ENCODE measurements at places on chromosomes 6 and 20. TPM values are rescaled to one million over a fixed set of nuclear protein-coding genes. Genes with fewer than 3 reads are reported as not detected.
A peak's percentile ranks its signal among the peaks of the same experiment; 100 is the strongest.

DNA sequence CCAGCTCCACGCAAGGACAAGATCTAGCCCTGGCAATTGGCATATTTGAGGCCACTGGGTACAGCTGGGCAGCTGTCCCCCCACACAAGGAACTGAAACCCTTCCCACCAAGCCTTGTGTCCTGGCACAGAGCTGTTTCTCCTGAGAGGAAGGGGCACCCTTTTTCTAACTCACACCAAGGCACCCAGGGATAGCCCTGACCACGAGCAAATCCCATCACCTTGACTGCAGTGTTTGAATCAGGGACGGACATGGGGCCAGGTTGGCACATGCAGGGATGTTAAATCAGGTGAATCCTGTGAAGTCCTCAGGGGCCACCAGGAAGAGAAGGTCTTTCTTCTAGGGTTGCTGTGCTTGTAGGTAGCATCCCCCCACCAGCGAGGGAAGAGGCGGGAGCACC lies 246.6 kb downstream of the PREX1 start:
- H3K4me3 ChIP-seq: no peak overlapping the region
- no peak overlapping the region for H3K27ac ChIP-seq
- no peak for DNase-seq
- peaks cover 3% of the 10 kb centered on the region for H3K27me3 ChIP-seq
- H3K4me1 ChIP-seq: no peaks in the 10 kb centered on the region

DNA sequence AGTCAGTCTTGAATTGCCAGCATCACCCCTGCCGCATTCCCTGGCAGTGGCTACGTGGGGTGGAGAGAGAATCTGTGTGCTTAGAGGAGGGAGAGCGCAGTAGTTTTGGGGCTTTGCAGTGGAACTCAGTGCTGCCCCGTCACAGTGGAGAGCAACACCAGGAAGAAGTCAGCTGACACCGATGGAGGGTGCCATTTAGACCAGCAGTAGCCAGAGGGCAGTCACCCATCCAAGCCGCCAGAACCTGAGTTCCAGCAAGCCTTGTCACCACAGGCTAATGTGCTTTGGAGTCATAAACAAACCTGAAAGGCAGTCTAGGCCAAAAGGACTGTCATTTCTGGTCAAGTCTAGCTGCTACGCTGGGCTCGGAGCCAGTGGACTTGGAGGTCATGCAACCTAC lies 22.0 kb upstream of the PERP start:
- DNase-seq: no peak
- no peak overlapping the region for H3K4me3 ChIP-seq
- no peaks in the 10 kb centered on the region for H3K27me3 ChIP-seq
- H3K36me3 ChIP-seq: no peaks in the 10 kb centered on the region

DNA sequence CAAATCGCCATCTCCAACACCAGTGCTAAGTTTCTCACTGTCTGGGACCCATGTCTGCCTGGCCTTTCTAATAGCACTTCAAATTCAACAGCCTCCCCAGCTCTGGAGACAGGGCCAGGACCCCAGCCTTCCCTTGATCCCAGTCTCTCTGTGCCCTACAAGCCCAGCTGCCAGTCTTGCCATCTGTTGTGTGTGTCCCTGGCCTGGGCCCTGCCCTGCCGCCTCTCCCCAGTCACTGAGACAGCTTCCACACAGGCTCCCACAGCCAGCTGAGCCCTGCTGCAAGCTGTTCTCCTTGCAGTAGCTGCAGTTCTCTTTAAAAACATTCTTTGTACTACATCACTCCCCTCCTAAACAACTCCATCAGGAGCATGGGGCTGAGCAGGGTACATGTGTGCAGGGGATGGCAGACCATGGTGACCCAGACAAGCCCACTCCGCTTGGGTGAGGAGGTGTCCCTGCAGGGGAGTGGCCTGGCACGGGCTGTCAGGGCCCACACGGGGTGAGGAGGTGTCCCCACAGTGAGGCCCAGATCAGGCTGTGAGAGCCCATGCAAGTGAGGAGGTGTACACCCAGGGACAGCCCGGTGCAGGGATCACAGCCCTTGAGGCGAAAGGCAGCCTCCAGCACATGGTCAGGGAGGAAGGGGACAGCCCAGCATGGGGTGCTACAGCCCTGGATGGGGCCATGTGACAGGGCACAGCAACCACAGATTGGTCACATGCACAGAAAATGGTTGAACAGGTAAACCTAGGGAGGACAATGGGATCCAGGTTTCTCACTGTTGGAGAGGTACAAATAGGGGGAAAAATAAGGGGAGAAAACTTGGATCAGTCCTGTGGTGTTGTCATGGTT lies 16.2 kb downstream of the CST7 start:
- no peak for DNase-seq
- H3K4me1 ChIP-seq: no peaks in the 10 kb centered on the region
- H3K36me3 ChIP-seq: no peaks in the 10 kb centered on the region
- H3K4me3 ChIP-seq: no peak overlapping the region
- H3K27me3 ChIP-seq: no peaks in the 10 kb centered on the region
- no peak overlapping the region for H3K27ac ChIP-seq

DNA sequence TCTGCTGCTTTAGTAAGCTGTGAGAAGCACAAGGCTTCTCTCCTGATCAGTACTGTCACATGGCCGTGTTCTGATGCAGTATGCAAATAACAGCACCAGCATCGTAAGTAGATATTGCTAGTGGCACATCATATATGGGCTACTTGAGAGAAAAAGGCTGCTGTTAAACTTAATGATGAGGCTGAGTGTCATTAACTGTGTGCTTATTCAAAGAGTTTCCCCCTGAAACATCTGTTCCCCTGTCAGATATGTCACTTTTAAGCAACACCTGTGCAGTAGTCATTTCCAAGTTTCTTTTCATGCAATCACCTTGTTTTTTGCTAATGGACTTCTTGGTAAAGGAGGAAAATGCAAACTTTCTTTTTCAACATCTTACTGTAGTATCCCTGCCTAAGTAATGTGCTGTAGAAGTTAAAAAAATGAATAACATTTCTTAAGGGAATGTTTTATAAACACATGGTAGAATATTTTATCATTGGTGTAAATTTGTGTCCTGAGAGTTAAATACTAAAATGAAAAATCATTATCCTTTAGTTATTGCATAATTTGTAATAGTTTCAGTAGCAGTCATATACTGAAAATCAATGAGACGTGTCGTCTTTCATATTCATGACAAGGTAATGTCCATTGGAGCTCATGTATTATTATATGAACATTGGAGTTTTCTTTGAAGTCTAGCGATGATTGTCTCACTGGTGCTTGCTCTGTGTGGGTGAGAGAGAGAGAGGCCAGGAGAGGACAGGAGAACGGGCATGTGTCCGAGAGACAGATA lies 366.3 kb downstream of the CDKAL1 start:
- no peak overlapping the region for H3K4me3 ChIP-seq
- no peak overlapping the region for H3K27ac ChIP-seq
- H3K27me3 ChIP-seq: no peaks in the 10 kb centered on the region

- H3K4me1 ChIP-seq: 0 out of 2 replicates have a peak, but pooled peaks cover 3% of the 10 kb centered on the region
- H3K27ac ChIP-seq: no peak overlapping the region
- H3K4me3 ChIP-seq: no peak overlapping the region
- H3K27me3 ChIP-seq: no peaks in the 10 kb centered on the region
These were observed 118.6 kb downstream of the LY86 start for GRCh38 chr6:6707143-6707542.

DNA sequence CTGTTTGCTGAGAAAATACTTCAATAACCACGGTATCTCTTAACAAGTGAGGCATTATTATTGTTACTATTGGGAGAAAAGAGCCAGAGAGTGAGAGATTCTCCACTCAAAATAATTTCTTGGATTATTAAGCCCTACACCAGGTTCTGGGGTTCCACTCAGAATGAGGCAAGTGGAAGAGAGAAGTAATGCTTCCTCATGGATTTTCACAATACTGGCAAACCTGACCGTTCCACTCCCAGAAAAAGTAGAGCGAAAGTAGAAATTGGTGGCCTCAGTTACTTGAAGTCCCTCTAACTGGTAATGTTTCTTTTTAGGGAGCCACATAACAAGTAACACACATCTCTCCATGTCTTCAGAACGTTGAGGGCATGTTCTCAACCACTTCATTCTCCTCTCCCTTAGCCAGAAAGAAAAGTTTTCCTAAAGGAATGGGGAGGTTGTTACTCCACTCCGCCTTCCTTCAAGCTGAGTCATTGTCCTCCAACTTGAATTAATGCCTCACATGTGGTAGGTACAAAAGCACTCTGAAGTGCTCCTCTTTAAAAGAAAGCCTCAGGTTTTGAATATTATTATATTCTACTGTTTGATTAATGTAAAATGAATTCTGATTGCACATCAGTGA lies 1.9 kb downstream of the BAG2 start:
- H3K27me3 ChIP-seq: no peaks in the 10 kb centered on the region
- DNase-seq: peak; percentile 84
- peaks cover 49% of the 10 kb centered on the region for H3K4me1 ChIP-seq
- 0 out of 2 replicates have a peak, but pooled peaks cover 3% of the 10 kb centered on the region for H3K36me3 ChIP-seq

DNA sequence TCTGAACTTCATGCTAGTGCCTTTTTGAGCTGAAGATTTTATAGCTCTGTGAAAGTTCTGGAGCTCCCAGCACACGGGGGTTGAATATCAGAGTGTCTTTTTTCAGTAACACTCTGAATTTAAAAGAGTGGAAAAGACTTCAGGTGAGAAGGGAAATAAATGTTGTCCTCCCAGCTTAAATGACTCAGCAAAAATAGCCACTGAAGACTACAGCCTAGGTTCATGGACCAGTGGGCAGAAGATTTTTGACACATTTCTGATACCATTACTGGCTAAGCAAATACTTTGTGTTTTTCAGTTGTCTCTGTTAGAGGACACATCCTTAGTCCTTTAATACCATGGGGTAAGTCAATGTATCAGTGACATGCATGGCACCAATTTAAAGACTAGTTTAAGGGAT lies 338.5 kb upstream of the SPTLC3 start:
- no peaks in the 10 kb centered on the region for H3K4me1 ChIP-seq
- no peak overlapping the region for H3K4me3 ChIP-seq
- no peak for DNase-seq
- H3K27ac ChIP-seq: no peak overlapping the region

STMND1 gene
- not detected for polyA plus RNA-seq

DNAH8 gene
- polyA plus RNA-seq: not detected

MAS1 gene
- not detected for polyA plus RNA-seq

ISM1 gene
- polyA plus RNA-seq: not detected

PNLDC1 gene
- not detected for polyA plus RNA-seq

GMPR gene
- polyA plus RNA-seq: 1.5 TPM

COL19A1 gene
- polyA plus RNA-seq: not detected

PPP1R18 gene
- 66.6 TPM for polyA plus RNA-seq

Measured in GM23248 (cell line).